ENCODE measurements at places on chromosomes 4 and X.

DNA sequence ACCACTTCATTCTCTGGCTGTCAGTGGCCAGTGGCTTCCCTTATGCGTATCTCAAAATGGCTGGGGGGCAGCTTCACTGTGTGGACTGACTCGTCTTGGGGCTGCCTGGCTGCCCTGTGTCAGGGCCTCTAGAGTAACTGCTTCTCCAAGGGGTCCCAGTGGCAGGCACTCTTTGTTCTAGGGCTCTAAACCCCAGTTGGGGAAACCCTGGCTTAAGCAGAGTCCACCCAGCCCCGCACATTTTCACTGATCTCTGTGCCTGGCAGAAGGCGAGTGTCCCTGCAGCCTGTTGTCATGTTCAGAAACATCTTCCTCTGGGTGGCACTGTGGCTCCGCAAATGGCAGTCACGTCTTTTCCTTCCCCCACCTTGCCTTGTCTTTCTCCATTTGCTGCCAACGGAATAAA lies 59.7 kb downstream of the NBDY start:
- DNase-seq: peak; percentile 36

DNA sequence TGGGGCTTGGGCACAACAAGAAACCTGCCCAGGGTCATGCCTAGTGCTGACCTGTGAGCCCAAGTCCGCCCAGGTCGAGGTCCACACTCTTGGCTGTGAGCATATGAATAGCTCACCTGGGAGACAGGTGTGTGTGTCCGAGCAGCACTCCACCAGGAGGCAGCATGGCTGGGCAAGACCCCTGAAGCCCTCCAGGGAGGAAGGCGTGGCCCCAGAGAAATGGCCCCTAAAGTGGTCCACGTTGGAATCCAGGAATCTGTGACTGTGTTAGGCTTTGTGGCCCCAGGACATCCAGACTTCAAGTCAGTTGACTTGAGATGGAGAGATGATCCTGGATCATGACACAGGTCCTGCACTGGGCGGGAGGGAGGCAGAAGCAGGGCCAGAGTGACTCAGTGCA lies 138.8 kb downstream of the CPZ start:
- no peak for DNase-seq

- DNase-seq: no peak
Observed at GRCh38 chr4:9994246-9994847, 26.9 kb downstream of the SLC2A9 start.

DNA sequence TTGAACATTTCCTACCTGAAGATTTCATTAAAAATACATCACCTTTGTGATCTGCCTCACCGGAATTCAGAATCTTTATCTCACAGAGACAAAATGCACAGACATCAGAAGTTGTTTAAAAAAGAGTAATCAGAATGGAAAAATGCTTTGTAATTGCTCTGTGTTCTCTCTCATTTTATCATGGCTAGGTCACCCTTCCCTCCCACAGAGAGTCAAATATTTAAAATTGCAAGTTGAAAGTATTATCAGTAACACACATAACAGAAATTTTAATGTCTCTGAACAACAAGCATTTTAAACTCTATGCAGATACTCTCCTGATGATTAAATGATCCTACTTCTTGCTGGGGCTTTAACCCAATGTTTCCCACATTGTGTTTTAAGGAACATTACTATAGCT lies 362.0 kb downstream of the CBLL2 start:
- DNase-seq: no peak

DNA sequence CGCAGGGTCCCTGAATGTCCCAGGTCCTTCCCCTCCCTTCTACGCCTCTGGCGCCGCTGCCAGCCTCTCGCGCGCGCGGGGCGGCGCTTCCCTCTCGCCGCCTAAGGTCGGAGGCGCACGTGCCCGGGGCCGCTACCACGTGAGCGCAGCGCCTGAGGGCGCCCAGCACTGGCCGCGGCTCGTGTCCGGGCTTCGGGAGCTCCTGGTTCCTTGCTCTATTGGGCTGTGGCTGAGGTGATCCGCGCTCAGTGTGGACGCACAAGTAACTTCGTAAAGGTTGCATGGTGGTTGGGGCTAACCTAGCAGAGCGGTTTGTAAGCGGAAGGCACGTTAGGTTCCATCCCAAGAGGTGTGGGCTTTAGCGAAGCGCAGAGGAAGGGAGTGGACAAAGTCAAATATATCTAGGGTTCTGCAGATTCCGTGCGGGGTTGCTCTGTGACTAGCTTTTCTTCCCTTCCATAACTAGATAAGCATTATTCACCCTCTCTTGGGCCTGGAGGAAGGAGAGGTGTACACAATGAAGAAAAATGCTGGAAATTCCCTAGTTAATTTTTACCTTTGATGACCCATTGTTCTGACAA lies 1.8 kb downstream of the TLL1 start:
- peak; percentile 58 for DNase-seq

DNA sequence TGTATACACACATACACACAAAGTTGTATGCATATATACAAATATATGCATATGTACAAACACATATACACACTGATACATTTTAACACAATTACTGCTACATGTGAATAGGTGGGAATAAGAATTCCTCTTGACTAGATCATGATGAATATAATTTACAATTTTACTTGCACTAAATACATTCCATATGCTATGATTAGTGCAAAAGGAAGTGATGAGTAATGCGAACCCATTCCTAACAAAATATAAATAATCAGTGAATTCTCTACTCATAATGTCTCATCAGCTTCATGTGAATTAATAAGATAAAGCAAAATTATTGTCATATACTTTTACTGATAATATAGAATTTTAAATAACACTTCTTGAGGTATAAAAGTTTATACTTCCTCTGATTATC lies 1077.3 kb upstream of the PCDH10 start:
- DNase-seq: no peak

DNA sequence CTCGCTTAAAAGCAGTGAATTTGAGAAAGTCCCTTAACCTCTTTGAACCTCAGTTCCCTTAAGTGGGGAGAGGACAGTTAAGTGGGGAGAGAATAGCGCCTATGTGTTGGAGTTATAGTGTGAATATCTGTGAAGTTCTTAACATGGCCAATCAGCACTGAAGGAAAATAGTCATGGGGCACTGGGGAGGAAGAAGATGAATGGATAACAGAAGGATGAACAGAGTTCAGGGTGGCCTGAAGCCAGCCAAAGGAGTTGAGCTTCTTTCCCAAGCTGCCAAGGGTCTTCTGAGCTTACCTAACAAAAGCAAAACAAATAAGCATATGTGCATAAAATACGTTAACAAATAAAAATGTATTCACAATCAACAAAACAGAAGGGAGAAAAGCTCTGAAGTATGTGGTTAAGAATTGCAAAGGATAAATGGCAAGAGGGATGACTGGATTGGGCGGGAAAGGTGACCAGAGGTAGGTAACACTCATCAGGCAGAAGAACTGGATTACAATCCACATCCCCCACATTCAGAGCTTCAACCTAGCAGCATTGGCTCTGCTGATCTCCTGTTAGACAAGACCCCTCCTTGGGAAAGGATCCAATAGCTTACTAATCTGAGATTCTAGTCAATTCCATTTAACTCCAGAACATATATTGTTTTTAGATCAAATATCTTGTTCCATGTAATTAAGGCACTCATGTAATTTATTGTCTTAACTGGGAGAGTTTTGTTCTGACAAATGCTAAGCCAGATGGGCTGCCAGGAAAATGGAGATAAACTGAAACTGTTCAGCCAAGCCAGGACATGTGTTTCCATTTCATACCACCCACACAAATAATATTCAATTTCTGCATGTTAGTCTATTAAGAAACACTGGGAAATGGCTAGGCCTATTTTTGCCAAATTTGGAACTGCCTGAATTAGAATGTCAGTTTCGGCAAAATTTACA lies 221.2 kb downstream of the LDB2 start:
- DNase-seq: no peak

- DNase-seq: no peak
Observed at GRCh38 chr4:26985873-26986272, 125.2 kb downstream of the STIM2 start.

DNA sequence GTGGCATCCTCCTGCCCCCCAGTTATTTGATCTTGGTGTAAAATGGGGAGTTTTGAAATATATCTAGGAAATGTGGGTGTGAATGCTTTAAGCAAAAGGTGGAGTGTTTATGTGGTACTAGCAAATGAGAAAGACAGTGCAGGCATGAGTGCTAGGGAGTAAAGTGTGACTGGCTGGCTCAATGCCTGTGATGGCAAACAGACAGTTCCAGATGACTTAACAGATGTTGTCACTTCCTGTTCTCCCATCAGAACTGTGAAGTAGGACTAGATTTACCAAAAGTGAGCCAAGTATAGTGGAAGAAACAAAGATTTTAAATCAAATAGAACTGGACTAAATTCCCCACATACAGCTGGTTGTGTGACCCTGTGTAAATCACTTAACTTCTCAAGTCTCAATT lies 8.4 kb upstream of the AMOT start:
- no peak for DNase-seq

GRCh38 chrX:31139961-31140360 lies 68.1 kb upstream of the FTHL17 start:
- no peak for DNase-seq

DNA sequence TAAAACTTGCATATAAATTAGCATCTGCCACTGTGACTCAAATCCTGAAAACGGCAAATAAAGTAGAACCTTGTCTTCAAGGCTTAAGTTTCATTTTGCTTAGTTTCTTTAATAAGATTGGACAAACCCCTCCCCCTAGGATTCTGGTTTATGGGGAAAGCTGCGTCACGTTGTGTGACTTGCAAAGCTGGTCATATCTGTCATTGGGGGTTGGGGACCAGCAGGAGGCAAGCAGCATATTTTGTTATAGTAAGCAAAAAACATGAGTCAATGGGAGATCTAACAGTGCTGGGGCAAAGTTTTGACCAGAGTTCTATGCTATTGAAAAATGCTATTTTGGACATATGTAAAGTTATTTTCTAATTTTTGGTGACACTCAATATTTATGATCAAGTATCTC lies 407.3 kb downstream of the PCDH18 start:
- DNase-seq: peak; percentile 18

DNA sequence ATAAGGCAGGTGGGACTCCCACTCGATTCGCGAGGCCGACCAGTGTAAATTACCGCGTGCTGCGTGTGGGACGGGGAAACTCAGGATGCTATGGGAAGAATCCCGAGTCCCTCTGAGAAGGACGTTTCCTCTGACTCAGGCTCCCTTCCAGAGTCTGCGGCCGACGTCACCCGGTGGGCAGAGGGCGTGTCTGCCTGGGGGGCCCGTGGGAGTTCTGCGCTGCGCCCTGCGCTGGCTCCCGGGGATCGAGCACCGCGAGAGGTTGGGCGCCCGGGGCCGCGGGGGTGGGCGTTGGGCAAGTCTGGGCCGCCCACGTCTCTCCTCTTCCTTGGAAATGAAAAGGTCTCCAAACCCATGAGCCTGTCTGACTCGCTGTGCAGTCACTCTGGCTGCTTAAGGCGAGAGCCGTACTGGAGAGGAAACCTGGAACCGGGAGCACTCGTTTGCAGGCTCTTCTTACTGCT lies 568 bp downstream of the NIPAL1 start:
- DNase-seq: peak; percentile 42

DNA sequence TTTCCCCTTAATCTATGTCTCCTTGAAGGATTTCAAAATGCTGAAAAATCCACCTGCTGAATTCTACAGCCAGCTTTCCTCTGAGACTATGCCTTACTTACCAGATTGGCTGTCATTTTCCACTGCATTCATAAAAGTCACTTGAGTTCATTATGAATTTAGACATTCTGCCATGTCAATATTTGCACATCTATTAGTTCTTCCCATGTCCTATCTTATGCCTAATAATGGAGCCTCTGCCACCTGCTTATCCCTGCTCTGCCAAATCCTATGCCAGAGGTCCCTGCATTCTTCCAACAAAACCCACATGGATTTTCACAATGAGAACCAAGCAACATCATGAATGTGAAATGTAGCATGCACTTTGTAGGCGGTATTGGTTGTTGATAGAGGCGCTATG lies 42.6 kb downstream of the GASK1B start:
- DNase-seq: no peak

- no peak for DNase-seq
Observed at GRCh38 chrX:3699821-3700381, 13.5 kb downstream of the PRKX start.

GRCh38 chr4:174545268-174545667 lies 23.0 kb upstream of the HPGD start:
- DNase-seq: no peak

DNA sequence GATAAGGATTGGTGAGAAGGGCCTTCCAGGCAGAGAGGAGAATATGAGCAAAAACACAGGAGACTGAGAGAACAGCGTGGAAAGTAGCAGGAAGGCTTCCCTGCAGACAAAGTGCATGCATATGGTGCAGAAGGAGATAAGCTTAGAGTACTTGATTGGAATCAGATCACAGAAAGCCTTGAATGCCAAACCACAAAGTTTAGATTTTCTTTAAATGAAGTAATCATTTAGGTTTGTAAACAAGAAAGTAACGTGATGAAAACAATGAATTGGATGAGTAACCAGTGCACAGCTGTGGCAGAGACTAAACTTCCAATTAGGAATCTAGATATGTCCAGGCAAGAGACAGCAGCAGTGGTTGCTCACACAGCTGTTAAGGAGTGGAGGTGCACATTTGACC lies 83.8 kb upstream of the C1QTNF7 start:
- DNase-seq: no peak

GRCh38 chr4:23320931-23321587 lies 568.8 kb downstream of the PPARGC1A start:
- no peak for DNase-seq

DNA sequence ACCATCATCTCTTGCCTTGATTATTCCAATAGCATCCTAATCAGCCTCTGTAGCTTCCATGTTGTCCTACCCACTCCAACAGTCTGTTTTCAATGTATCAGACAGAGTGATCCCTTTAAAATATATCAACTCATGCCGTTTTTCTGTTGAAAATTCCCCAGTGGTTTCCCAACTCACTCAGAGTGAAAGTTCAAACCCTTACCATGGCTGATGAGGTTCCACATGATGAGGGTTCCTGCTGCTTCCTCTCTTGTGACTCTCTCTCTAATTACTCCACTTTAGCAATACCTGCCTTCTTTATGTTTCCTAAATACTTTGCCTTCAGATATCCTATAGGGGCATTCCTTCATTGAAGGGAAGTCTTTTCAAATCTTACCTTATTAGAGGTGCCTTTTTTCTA lies 334.7 kb downstream of the PPP1R2C start:
- no peak for DNase-seq

DNA sequence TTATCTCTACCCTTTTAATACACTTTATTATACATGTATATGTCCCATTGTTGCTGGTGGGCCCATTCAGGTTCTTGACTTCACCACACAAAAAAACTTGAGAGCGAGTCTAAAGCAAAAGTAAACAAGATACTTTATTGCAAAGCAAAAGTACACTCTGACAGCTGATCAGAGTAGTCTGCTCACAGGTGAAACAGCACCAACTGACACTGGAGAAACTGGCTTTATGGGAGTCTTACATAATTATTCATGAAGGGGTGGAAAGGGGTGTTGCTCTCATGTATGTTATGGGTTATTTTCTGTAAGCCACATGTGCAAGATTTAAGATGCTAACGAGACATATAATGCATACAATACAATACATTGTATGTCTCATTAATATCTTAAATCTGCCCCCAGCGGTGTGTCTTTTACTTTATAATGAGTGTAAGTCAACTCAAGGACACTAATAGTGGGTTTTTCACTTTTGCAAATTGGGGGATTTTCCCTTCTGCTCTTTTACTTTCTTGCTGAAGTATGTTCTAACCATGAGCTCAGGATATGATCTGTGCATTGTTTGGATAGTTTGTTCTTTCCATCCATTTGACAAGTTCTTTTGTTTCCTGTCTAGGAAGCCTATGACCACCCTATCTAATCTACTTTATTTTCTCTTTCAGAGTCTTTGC lies 256.1 kb upstream of the ITM2A start:
- DNase-seq: no peak
